ENCODE measurements at places on chromosomes 4 and X.

DNA sequence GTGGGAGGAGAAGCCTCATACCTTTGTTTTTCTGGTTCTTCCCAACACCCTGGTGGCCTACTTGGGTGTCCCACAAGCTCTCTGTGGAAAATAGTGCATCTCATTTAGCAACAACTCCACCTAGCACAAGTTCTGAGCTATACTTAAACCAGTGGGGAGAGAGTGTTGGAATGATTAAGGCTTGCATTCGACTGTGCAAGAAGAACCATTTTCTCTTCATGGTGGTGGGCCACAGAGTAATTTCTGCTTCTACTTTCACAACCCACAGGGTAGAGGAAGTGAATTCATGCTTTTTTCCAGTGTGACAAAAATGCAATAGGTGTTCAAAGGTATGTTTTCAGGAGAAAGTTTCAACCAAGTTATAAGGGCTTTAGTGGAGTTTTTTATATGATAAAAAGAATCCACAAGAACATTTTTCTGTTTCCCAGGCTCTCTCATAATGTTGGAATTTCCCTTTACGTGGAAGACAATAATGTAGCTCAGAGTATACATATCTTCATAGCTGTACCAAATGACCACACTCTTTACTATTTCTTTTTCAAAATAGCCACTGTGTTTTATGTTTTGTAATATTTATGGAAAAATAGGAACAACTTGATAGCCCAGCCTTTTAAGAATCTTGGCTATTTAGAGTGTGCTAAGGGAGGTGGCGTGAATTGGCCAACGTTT is 80.3 kb upstream of the HHIP start:
- DNase-seq = no peak

- DNase-seq = no peak
These were observed 57.9 kb downstream of the PASD1 start for GRCh38 chrX:151621422-151621821.

DNA sequence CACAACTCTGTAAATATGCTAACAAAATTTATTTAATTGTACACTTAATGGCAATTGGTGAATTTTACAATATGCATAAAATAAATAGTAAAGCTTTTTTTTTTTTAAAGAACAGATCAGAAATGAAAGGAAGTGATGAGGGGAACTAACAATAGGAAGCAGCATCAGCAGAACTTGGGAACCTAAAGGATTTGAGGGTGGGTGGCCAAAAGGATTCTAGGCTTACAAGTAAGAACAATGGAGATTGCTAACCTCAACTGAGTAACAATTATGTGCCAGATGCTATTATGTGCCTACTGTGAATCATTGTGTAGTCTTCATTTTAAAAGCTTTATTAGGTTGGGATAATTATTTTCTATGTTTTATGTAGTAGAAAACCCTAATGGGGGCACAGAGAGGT is 185.2 kb downstream of the LDB2 start:
- no peak for DNase-seq

- DNase-seq = no peak
These were observed 98.3 kb downstream of the GK start for GRCh38 chrX:30751497-30751896.
